ENCODE measurements at places on chromosomes 1 and 21. TPM values are rescaled to one million over a fixed set of nuclear protein-coding genes. Genes with fewer than 3 reads are reported as not detected.

The C1orf87 gene
- 12.6 TPM for total RNA-seq

The PSMD4 gene
- 196 TPM for total RNA-seq

DNA sequence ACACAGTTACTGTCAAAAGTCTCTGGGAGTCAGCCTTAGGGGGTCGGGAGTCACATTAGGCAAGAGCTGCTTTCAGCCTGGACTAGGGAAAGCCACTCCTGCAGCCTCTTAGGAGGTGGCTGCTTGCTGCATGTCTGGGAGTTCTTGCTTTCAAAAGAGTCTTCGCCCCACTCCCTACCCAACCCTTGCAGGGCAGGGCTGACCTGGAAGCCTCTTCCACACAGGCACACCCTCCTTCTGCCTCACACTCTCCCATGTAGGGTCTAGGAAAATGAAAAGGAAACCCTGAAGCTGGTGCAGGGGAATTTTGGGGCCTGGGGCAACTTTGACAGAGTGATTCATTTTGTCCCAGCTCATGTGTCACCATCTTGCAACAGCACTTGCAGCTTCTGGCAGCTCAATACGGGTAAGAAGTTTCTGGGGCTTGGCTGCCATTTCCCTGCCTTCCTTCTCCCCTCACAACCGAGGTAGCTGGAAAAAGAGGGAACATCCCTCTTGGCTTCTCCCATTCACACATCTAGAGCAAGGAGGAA is 37.3 kb downstream of the KCND3 start:
- no peak for DNase-seq

The HPDL gene
- total RNA-seq: 1.1 TPM

The MIXL1 gene
- total RNA-seq: 0.68 TPM

GRCh38 chr1:33841494-33841893 is 22.4 kb upstream of the HMGB4 start:
- no peak for DNase-seq

GRCh38 chr1:240667351-240667750 is 55.4 kb upstream of the GREM2 start:
- DNase-seq: no peak

GRCh38 chr21:42887326-42887725 is 5.8 kb upstream of the NDUFV3 start:
- no peak for DNase-seq

DNA sequence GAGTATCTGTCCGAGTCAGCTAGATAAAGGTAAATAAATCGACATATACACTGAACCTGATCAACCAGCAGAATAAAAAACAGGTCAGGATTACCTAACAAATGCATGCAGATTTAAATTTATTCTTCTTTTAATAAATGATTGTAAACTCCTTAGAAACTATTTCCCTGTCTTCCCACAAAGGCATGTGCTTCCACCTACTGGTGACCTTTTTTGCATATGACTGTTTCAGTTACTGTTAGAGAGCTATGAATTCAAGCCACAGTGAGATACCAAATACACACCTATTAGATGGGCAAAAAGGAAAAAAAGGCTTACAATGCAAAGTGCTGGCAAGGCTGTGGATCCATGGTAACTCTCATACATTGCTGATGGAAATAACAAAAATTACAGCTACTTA is 957.4 kb upstream of the NCAM2 start:
- no peak for DNase-seq

GRCh38 chr1:3504822-3505153 is 50.3 kb downstream of the ARHGEF16 start:
- no peak for DNase-seq

- no peak for DNase-seq
Observed at GRCh38 chr1:156874142-156874541, 13.5 kb downstream of the NTRK1 start.

DNA sequence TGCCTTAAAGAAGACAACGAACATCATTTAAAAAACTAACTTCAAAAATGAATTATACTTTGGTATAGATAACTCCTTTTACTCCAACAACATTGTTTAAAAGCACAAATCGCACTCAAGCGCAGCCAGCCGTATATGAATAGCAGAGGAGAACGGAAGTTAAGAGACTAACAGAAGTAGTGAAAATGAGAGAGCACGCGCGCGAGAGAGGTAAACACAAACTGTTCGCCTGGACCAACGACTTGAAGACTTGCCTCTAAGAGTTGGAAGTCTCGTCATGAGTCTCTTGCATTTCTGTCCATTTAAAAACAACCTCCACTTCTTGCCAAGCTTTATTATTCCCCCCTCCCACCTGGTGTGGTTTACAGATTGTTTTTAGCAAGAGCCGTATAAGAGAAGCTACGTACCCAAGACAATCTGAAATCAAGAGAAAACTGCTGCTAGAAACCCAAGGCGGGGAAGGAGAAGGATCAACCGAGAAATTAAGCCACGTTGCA is 479 bp downstream of the SELENOF start:
- DNase-seq: peak; percentile 55

The REN gene
- total RNA-seq: not detected

- no peak for DNase-seq
Observed at GRCh38 chr1:160169553-160170399, 18.4 kb downstream of the ATP1A4 start.

GRCh38 chr1:60213253-60213652 is 139.7 kb upstream of the C1orf87 start:
- no peak for DNase-seq

Measured in testis (tissue), 5 donors.